ENCODE measurements at places on chromosomes 4 and X.

DNA sequence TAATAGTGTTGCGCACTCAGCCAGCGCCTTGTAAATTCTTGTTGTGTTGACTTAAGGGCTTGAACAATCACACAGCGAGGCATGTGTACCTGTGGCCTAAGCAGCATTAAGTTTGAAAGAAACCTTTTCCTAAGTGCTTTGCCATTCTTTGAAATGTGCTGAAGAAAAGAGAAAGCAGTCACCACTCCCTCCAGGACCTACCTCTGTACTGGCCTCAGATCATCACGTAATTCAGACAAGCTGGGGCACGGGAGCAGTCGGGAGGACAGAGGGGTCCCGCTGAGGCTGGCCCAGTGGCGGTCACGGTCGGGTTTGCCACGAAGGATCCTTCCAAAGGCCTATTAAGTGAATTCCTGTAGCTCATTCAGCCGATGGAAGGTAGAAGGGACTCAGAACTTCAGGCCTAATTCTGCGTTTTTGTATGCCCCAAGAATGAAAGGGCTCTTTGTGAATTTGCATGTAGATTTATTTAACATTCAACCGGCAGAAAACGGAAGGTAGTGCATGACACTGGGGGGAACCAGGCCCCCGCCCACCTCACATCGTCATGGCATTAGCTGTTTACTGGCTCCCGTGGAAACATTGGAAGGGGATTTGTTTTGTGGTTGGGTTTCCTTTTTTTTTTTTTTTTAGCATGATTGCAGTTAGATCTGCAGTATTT lies 106.3 kb downstream of the TRAPPC11 start:
- no peak for DNase-seq

- DNase-seq: peak; percentile 4
Observed at GRCh38 chr4:22962295-22962694, 269.6 kb downstream of the GBA3 start.

GRCh38 chr4:175823015-175823742 lies 11.1 kb upstream of the GPM6A start:
- DNase-seq: no peak

DNA sequence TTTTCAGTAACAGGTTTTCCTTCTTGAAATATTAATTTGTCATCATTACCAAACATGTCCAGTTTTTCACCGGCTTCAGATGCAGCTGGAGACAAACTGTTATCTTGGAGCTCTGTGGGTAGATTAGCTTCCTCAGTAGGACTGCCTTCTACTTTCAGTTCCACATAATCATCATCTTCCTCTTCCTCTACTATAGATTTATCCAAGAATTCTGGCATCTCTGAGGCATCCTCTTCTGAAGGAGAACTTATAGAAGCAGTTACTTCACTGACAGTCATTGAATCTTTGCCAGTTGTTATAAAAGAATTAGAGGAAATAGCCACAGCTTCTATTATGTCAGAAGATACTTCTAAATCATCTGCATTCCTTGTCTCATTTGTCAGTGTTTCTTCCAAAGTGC lies 162.9 kb downstream of the LRBA start:
- no peak for DNase-seq

- DNase-seq: no peak
Observed at GRCh38 chr4:11028334-11028733, 343.8 kb upstream of the CLNK start.

DNA sequence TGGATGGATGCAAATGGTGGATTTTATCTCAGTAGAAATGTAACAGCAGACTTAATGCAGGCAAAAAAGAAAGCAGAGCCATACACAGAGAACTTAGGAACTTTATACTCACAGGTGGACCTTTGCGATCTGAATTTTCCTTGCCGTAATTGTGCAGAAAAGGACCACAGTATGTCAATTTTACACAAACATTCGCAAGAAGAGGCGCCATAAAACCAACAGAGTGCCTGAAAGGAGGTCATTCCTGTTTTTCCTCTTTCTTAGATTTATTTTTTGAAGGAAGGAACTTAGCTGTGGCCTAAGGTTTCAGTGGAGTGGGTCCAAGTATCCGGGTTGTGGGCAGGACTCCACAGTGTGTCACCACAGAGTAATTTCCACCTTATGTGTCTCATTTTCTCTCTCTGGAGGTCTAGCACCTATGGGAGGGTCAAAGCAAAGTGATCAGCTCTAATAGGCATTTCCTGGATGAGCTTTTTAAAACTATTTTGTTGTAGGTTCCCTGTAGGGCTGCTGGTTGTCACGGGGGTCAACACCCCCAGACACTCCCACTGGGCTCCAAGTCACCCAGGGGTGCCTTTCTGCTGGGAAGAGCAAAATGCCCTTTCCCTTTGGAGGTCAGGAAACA lies 24.7 kb upstream of the PBDC1 start:
- DNase-seq: peak; percentile 2

- DNase-seq: no peak
Observed at GRCh38 chrX:152997337-152997736, 3.4 kb upstream of the PNMA5 start.

DNA sequence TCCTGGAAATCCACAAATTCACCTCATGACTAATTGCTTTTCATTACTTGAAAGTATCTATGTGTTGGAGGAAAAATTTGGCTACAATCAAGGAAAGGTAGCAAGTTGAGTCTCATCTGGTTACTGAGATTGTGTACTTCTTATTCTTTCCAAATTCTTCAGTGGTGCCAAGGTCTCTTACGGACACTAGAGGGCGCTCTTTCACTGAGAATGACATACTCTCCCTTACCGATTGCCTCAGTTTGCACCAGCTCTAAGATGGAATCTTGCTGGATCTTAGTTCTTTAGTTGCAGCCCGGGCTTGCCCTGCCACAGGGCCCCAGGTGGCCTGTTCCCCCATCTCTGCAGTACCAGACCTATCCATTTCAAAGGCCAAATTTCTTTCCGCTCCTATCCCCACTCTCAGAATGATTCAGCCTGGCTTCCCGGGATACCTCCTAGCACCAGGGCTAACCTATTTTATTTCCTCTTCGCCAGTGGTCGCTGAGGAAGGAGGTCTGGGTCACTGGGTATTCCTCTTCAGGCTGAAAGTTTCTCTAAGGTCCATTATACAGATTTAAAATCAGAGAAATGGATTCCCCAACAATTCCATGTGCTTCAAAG lies 24.6 kb upstream of the GPR50 start:
- DNase-seq: peak; percentile 35

DNA sequence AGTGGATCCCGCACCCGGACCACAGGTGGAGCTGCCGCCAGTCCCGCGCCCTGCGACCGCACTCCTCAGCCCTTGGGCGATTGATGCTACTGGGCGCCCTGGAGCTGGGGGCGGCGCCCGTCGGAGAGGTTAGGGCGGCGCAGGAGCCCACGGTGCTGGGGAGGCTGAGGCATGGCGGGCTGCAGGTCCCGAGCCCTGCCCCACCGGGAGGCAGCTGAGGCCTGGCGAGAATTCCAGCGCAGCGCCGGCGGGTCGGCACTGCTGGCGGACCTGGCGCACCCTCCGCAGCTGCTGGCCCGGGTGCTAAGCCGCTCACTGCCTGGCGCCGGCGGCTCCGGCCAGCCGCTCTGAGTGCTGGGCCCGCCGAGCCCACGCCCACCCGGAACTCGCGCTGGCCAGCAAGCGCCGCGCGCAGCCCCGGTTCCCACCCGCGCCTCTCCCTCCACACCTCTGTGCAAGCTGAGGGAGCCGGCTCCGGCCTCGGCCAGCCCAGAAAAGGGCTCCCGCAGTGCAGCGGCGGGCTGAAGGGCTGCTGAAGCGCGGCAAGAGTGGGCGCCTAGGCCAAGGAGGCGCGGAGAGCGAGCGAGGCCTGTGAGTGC lies 1256.5 kb downstream of the STIM2 start:
- no peak for DNase-seq

DNA sequence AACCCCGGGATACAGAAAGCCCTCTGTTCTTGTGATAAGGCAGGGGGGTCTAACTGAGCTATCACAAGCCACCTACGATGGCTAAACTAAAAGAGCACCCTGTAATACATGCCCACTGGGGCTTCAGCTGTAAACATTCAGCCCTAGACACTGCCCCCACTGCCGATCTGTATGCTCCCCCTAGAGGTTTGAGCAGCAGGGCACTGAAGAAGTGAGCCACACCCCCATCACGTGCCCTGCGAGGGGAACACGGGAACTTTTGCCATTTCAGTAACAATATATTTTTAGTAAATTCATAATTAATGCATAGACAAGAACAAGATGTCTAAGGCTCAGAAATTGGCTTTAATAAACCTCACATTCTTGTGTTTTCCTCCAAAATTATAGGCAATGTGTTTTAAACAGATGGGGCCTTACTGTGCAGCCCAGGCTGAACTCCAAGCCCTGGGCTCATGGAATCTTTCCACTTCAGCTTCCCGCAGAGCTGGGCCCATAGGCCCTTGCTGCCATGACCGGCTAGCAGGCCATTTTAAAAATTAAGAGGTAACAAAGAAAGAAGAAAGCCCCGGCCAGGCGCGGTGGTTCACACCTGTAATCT lies 235.3 kb upstream of the SFRP2 start:
- DNase-seq: no peak

GRCh38 chr4:30744957-30745640 lies 24.9 kb downstream of the PCDH7 start:
- no peak for DNase-seq

GRCh38 chrX:114058988-114059418 lies 524.9 kb upstream of the HTR2C start:
- no peak for DNase-seq

DNA sequence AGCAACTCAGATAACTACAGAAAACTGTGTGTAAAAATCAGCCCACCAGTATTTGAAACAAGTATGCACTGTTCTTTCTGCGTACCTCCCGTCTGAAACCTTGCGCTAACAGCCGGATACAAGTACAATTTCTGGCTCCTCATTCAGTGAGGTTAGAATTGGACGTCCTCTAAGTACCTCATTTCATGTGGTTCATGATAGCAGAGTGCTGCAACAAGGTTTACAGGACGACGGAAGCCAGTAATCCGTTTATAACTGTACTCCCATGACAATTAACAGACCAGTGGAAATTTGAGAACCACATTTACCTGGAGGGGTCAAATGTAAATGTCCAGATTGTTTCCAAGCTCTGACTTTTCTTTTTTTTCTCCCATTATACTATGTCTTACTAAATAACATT lies 52.9 kb upstream of the TENM3 start:
- DNase-seq: no peak

GRCh38 chr4:133799717-133800315 lies 401.8 kb downstream of the PABPC4L start:
- DNase-seq: no peak

GRCh38 chrX:120463241-120463640 lies 5.9 kb downstream of the LAMP2 start:
- peak; percentile 58 for DNase-seq

GRCh38 chr4:100098011-100098545 lies 92.2 kb downstream of the DDIT4L start:
- DNase-seq: no peak

DNA sequence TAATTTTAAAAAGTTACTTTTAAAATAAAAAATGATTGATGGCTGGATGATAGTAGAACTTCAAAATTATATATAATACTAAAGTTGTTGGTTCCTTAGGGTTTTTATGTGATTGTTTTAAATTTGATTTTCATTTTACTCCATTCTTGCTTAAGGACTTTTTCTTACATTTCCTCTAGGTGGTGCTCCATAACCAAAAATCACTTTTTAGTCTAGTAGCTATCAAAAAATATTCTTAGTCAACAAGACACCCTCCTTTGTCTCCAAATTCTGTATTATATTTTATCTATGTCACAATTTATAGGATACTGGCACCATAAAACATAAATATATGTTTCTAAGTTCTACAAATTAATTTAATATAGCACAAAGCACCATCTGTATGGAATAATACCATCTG lies 67.2 kb upstream of the BRWD3 start:
- DNase-seq: peak; percentile 25
